Activated naive CD8-positive, alpha-beta T cell treated with anti-CD3 and anti-CD28 coated beads, Interleukin-2, amount 10 ng/mL, durations not matched to agents 7 days and 5 days (primary cell): ENCODE measurements at places on chromosomes 7 and 10. TPM values are rescaled to one million over a fixed set of nuclear protein-coding genes. Genes with fewer than 3 reads are reported as not detected.

OR9A2 gene
- total RNA-seq, result not detected

PRKAG2 gene
- 38.9 TPM for total RNA-seq

ACHE gene
- 0.34 TPM for total RNA-seq

ZNF853 gene
- total RNA-seq, result 4.7 TPM

TYW1 gene
- total RNA-seq, result 17.1 TPM

TFPI2 gene
- not detected for total RNA-seq

NRCAM gene
- total RNA-seq, result 0.99 TPM

MRLN gene
- not detected for total RNA-seq

EGR2 gene
- total RNA-seq, result 2.2 TPM

GRCh38 chr10:93844979-93845626, 48.7 kb upstream of the SLC35G1 start:
- peaks cover 2% of the 10 kb centered on the region for H3K27me3 ChIP-seq
- no peaks in the 10 kb centered on the region for H3K4me1 ChIP-seq
- no peak for DNase-seq
- no peak overlapping the region for H3K4me3 ChIP-seq

- no peak overlapping the region for H3K27ac ChIP-seq
- no peak for DNase-seq
- no peaks in the 10 kb centered on the region for H3K27me3 ChIP-seq
Observed at GRCh38 chr7:90777886-90778285, 181.8 kb downstream of the CDK14 start.

DNA sequence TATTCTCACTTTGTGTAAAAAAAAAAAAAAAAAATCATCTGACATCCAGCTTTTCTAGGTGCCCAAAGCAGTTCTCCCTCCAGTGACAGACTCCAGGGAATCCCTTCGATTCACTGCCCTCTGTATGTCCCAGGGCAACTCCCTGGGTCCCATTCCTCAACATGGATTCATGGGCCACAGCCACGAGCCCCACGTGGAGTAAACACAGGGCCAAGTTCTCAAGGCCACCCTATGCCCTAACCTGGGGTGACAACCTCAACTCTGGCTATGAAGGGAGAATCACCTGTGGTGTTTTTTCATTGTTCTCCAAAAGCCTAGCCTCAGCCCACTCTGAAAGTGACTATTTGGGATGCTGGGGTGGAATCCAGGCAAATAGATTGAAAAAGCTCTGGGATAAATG, 3.4 kb downstream of the BNIP3 start:
- peak overlapping the region; percentile 82 for H3K4me3 ChIP-seq
- DNase-seq, result no peak
- peak overlapping the region; percentile 77 for H3K27ac ChIP-seq
- H3K36me3 ChIP-seq, result peaks cover 37% of the 10 kb centered on the region
- H3K27me3 ChIP-seq, result peaks cover 6% of the 10 kb centered on the region

- H3K4me1 ChIP-seq, result peaks cover 2% of the 10 kb centered on the region
- no peaks in the 10 kb centered on the region for H3K27me3 ChIP-seq
- H3K27ac ChIP-seq, result no peak overlapping the region
- no peaks in the 10 kb centered on the region for H3K36me3 ChIP-seq
- no peak for DNase-seq
Observed at GRCh38 chr7:98168181-98168903, 42.9 kb upstream of the BHLHA15 start.

DNA sequence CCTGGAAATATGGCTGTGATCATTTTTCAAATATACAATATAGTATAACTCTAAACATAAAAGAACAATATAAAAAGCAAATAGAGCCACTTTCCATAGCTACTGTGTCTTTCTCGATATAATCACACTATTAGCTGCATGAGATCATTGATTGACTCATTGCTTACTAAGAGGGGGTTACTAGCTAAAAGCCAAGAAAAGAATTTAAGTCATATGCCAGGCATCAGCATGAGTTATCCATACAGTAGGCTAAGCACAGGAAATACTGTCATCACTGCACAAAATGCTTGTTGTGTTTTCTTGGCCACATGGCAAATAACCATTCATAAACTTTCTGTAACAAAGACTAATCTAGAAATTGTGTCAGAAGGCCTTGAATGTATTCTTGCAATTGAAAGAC, 18.8 kb upstream of the ABCB5 start:
- no peaks in the 10 kb centered on the region for H3K36me3 ChIP-seq
- H3K27ac ChIP-seq, result no peak overlapping the region
- H3K27me3 ChIP-seq, result peaks cover 4% of the 10 kb centered on the region
- H3K4me3 ChIP-seq, result no peak overlapping the region
- H3K4me1 ChIP-seq, result no peaks in the 10 kb centered on the region

DNA sequence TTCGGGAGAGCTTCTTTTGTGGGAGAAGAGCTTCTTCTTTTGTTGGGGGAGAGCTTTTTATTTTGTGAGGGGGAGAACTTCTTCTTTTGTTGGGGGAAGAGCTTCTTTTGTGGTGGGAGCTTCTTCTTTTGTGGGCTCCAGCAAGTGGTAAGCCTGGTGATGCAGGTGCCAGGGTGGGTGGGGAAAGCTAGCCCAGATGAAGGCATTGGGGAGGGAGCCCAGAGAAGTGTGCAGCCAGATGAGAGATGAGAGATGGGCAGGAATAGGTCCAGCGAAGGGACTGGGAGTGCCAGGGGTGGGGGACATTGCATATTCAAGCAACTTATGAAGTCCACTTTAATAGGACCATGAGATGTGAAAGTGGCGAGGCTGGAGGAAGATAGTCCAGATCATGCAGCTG, 9.7 kb downstream of the ADRA2A start:
- no peaks in the 10 kb centered on the region for H3K36me3 ChIP-seq
- no peak overlapping the region for H3K4me3 ChIP-seq
- H3K4me1 ChIP-seq, result peaks cover 2% of the 10 kb centered on the region
- no peak overlapping the region for H3K27ac ChIP-seq

- DNase-seq, result no peak
- H3K27ac ChIP-seq, result no peak overlapping the region
- no peaks in the 10 kb centered on the region for H3K36me3 ChIP-seq
- H3K4me1 ChIP-seq, result no peaks in the 10 kb centered on the region
Observed at GRCh38 chr7:33654676-33655075, 250.7 kb upstream of the BMPER start.

DNA sequence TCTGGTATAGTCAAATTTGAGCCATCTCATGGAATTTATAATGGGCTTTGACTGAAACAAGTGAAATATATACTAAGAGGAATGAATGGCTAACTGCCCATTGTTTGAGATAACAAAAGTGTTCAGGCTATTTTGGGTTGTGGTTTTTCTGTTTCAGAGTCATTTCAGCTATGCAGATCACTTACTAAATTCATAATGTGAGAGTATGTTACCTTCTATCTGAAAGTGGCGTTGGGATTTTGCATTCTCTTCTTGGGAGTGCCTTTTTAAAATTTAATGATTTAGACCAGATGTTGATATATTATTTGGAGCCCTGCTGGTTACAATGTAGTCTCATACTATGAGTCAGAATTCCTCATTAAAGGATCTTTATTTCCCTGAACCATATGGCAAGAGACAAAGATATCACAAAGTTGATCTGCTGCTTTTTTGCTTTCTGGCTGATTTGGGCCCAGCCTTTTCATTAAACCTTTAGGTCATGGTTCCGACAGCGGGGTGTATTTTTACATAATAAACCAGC, 10.4 kb downstream of the VCL start:
- peaks cover 26% of the 10 kb centered on the region for H3K4me1 ChIP-seq
- H3K4me3 ChIP-seq, result no peak overlapping the region
- no peak overlapping the region for H3K27ac ChIP-seq
- H3K27me3 ChIP-seq, result no peaks in the 10 kb centered on the region
- DNase-seq, result no peak

DNA sequence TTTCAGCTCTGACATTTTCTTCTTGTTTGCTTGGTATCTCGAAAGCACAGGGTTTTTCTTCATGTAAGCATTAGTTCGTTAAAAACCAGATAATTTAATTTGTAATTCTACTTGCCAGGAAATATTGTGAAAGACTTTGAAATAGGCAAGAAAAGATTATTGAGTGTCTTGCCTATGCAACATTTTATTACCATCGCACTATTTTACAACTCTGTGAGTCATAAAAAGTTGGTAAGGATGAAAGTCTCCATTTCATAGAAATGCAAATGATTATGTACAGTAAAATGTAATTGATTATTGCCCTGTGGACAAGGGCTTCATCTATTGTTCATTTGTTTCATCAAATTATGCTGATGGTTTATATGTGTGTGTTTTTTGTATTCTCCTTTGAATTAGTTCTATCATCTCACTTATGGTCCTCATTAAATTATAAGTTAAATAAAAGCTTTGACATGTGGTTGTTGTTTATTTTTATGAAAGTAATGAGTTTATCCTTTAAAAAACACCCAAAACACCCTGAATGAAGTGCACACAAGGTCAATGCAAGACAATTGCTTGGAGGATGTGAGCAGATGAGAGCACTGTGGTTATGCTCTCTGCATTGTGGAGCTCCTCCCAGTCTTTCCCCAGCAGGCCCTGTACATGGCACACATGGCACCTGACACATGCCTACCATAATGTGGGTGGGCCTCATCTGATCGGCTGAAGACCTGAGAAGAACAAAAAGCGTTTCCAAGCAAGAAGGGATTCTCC, 230.8 kb downstream of the CXCL12 start:
- no peaks in the 10 kb centered on the region for H3K36me3 ChIP-seq
- H3K4me1 ChIP-seq, result no peaks in the 10 kb centered on the region
- H3K27ac ChIP-seq, result no peak overlapping the region
- no peak for DNase-seq
- no peak overlapping the region for H3K4me3 ChIP-seq

DNA sequence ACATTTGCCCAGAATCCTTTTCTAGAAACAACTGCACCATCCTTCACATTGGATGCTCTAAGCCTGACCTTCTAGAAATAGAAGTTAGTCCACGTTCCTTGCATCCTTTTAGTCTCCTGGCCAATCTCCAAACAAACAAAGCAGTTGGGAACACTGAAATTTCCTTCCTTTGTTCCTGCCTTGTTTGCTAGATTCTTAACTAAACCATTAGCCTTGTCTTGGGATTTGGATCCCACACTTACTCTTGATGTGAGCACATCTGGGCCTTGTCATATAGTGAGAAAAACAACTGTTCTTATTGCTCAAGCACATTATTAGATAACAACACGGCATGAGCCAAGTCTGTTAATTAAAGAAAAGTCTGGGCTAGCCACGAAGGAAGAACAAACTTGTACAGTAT, 319.3 kb upstream of the GHITM start:
- no peak overlapping the region for H3K27ac ChIP-seq
- H3K27me3 ChIP-seq, result no peaks in the 10 kb centered on the region
- no peaks in the 10 kb centered on the region for H3K36me3 ChIP-seq
- no peak overlapping the region for H3K4me3 ChIP-seq

DNA sequence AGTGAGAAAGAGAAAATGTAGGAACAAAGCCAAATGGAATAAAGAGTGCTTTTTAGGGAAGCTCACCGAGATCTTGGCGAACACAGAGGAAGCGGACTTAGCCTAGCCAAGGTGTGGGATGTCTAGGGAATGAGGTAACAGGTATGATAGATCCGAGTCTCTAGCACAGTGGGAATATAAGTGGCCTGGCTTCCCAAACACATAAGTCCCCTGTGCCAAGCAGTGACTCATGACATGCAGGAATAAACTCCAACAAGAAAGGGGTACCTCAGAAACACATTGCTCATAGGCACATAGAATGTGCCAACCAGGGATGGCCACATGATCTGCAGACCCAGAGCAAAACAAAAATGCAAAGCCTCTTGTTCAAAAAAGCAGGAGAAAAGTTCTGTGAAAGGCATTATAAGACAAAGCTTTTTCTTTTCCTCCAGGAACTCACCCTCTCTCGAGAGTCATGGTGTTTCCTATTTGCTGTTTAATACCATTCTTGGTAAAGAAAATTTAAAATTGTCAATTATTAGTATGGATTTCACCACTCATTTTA, 542.5 kb downstream of the GATA3 start:
- no peak for DNase-seq
- H3K27ac ChIP-seq, result no peak overlapping the region
- no peaks in the 10 kb centered on the region for H3K27me3 ChIP-seq
- H3K4me1 ChIP-seq, result no peaks in the 10 kb centered on the region
- H3K4me3 ChIP-seq, result no peak overlapping the region

GRCh38 chr7:152161171-152161570, 135.7 kb downstream of the GALNT11 start:
- no peak overlapping the region for H3K4me3 ChIP-seq
- no peak overlapping the region for H3K27ac ChIP-seq
- peaks cover 10% of the 10 kb centered on the region for H3K4me1 ChIP-seq
- H3K36me3 ChIP-seq, result peaks cover 44% of the 10 kb centered on the region
- DNase-seq, result no peak

GRCh38 chr10:52221923-52222322, 92.2 kb upstream of the DKK1 start:
- no peaks in the 10 kb centered on the region for H3K4me1 ChIP-seq
- H3K27me3 ChIP-seq, result no peaks in the 10 kb centered on the region
- DNase-seq, result no peak
- no peak overlapping the region for H3K4me3 ChIP-seq

DNA sequence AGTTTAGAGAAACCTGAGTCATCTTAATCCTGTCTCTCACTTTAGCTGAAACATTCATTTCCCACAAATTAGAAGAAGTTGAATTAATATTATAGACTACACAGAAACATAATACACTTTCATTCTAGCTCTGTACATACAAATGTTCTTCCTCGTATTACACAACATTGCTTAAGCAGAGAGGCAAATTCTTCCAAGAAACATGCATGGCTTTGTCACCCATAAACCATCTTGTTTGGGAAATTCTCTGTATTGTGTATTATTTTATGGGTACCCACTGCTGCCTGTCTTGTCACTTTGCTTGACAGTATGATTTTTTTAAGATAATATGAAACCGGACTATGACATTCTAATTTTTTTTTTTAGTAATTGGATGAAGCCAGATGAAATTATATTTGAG, 104.0 kb downstream of the SRI start:
- no peak overlapping the region for H3K4me3 ChIP-seq
- no peaks in the 10 kb centered on the region for H3K27me3 ChIP-seq
- no peaks in the 10 kb centered on the region for H3K4me1 ChIP-seq
- no peak overlapping the region for H3K27ac ChIP-seq
- H3K36me3 ChIP-seq, result no peaks in the 10 kb centered on the region
- no peak for DNase-seq

GRCh38 chr10:114726820-114727271, 68.8 kb upstream of the ABLIM1 start:
- DNase-seq, result no peak
- no peak overlapping the region for H3K4me3 ChIP-seq
- peaks cover 2% of the 10 kb centered on the region for H3K27me3 ChIP-seq
- no peak overlapping the region for H3K27ac ChIP-seq
- no peaks in the 10 kb centered on the region for H3K36me3 ChIP-seq
- H3K4me1 ChIP-seq, result no peaks in the 10 kb centered on the region
